ENCODE measurements at places on chromosomes 1 and 21.

- no peak for DNase-seq
Observed at GRCh38 chr1:107817935-107818334, 147.0 kb downstream of the VAV3 start.

- DNase-seq, result no peak
Observed at GRCh38 chr1:24162201-24162600, 19.3 kb upstream of the IL22RA1 start.

- DNase-seq, result peak; percentile 32
Observed at GRCh38 chr1:68916221-68916902, 419.5 kb upstream of the DEPDC1 start.

GRCh38 chr1:167427848-167428247, 90.5 kb downstream of the CD247 start:
- peak; percentile 59 for DNase-seq

GRCh38 chr1:172343240-172344160, 77.0 kb upstream of the C1orf105 start:
- peak; percentile 85 for DNase-seq

DNA sequence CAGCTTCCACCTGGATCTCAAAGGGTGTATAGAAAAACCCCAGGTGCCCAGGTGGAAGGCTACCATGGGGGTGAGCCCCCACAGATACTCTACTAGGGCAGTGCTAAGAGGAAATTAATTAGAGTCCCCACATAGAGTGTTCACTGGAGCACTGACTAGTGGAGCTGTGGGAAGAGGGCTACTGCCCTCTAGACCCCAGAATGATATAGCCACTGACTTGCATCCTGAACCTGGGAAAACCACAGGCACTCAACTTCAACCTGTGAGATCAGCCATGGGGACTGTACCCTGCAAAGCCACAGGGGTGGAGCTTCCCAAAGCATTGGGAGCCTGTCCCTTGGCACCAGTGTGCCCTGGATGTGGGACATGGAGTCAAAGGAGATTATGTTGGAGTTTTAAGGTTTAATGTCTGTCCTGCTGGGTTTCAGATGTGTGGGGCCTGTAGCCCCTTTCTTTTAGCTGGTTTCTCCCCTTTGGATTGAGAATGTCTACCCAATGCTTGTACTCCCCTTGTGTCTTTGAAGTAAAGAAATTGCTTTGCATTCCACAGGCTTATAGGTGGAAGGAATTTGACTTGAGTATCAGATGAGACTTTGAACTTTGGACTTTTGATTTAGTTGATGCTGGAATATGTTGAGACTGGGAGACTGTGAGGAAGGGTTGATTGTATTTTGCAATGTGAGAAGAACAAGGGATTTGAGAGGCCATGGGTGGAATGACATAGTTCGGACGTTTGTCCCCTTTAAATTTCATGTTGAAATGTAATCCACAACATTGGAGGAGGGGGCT, 31.8 kb upstream of the CDC14A start:
- DNase-seq, result no peak

DNA sequence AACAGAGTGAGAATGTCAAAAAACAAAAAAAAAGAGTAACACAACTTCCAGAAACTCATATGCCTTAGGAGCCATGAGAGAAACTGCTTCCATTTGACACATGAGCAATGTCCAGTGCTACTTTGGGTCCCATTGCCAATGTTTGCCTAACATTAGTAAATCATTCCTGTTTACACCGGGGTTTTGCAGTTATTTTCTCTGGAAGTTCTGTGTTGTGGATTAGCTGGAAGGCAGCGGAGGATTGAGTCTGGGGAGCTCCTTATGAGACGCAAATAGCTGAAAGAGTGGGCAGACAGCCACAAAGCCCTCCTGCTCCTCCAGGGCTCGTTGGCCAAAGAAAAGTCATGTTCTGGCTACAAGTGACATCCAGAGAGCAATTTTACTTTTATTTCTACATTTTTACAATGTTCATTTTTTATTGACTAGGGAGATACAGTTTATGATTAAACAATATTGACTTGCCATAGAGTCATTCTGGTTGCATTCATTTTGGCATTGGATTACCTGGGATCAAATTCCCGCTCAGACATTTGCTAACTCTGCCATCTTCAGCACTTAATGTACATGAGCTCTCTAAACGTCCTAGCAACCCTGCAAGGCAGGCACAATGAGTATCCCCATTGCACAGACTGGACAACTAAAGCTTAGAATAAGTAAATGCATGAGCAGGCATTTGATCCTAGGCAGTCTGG, 66.4 kb upstream of the GALNT2 start:
- peak; percentile 43 for DNase-seq

GRCh38 chr21:33650929-33651509, 8.7 kb downstream of the ITSN1 start:
- no peak for DNase-seq

GRCh38 chr1:96710708-96711477, 10.7 kb upstream of the PTBP2 start:
- no peak for DNase-seq

DNA sequence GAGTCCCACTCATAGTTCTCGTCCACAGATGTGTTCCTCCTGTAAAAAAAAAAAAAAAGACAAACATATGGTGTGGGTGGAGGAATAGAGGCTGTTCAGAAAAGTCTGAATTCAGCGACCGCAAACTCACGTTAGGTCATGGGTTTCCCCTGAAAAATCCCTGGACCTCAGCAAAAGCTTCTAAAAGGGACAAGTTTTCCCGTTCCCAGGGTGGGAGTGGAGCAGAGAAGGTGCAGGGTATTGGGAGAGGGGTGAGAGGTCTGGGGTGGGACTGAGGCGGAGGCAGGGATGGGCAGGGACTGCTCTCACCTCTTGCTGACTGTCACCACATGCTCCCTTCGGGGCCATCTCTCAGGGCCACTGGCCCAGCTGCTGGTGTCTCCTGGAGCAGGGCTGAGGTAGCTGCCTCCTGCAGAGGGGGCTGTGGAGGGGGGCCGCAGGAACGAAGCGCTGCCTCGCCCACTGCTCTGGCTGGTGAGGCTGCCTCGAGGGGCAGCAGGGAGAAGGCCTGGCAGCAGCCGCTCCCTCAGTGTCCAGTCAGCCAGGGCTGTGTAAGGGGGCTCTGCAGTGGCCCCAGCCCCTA, 2.6 kb upstream of the TAGLN2 start:
- DNase-seq, result no peak
